ENCODE measurements at places on chromosomes 4 and X.

- DNase-seq = no peak
These were observed 235.6 kb upstream of the JADE1 start for GRCh38 chr4:128573781-128574508.

- no peak for DNase-seq
These were observed 80.3 kb downstream of the LNX1 start for GRCh38 chr4:53511014-53511413.

- no peak for DNase-seq
These were observed 16.5 kb downstream of the MCF2 start for GRCh38 chrX:139691493-139691842.

- DNase-seq = no peak
These were observed 339.7 kb downstream of the DMD start for GRCh38 chrX:32871636-32872035.

- no peak for DNase-seq
These were observed 13.3 kb upstream of the CDKL2 start for GRCh38 chr4:75643651-75644050.

- peak; percentile 25 for DNase-seq
These were observed 51.3 kb upstream of the NFKB1 start for GRCh38 chr4:102449751-102450352.

DNA sequence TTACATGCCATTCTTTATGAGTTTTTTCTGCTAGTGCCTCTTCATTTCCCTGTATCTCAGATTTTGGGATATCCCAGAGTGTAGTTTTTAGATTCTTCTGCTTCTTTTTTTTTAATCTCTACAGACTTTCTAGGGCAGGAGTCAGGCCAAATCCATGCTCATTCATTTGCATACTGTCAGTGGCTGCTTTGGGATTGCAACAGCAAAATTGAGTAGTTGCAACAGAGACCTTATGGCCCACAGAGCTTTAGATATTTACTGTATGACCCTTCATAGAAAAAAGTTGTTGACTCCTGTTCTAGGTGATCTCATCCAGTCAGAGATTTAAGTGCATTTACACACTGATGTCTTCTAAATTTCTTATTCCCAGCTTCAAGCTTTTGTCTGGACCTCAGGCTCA, 35.3 kb downstream of the ARFIP1 start:
- no peak for DNase-seq

- no peak for DNase-seq
These were observed 129.8 kb downstream of the UGT8 start for GRCh38 chr4:114728426-114728825.

GRCh38 chr4:1247864-1248244, 1.1 kb downstream of the CTBP1 start:
- no peak for DNase-seq

DNA sequence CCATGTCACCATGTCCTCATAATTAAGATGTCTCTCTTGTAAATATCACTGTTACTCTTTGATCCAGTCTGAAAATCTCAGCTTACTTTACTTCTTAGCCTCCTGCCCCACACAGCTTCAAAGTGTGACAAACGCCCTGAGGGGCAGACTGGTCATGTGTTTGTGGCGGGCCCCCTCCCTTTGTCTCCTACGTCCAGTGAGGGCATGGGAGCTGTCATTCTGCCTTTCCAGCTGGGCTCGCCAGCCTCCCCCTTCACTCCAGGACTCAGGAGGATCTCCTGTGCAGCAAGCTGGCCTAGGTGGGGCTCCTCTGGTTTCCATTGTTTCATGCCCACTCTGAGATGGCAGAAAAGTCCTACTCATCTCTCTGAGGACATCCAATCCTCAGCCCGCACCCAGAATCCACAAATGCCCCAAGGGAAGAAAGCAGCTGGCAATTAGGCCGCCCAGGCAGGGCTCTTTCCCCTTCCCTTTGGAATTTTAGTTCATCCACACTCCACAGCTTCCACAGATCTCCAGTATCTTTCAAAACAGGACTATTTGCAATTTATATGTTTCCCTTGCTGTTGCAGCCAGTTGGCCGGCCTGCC, 86.4 kb upstream of the C4orf50 start:
- no peak for DNase-seq

GRCh38 chrX:45811326-45811725, 610.6 kb upstream of the DIPK2B start:
- no peak for DNase-seq

- DNase-seq = no peak
These were observed 304.9 kb downstream of the UNC5C start for GRCh38 chr4:95243892-95244291.

- no peak for DNase-seq
These were observed 307.7 kb upstream of the ARSJ start for GRCh38 chr4:114287079-114287696.

GRCh38 chrX:40694802-40695201, 40.5 kb downstream of the MED14 start:
- no peak for DNase-seq

DNA sequence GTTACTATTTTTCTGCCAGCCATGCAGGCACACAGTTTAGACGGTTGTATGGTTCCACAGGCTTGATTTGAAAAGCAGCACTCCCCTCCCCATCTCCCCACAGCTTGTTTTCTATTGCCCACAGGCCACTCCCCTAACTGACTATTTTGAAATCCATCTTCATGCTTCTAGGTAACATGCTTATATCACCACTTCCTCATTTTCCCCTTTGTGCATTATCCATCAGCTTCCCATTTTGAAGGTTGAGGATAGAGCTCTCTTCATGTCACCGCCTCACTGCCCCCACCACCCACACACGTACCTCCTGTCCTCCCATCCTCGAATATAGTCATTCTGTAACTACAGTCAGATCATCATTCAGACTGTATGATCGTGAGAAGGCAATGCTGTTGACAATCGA, 224.7 kb downstream of the MID1 start:
- no peak for DNase-seq
